Esophagus mucosa (tissue), 1 donor: ENCODE measurements at places on chromosomes 6 and 20. TPM values are rescaled to one million over a fixed set of nuclear protein-coding genes. Genes with fewer than 3 reads are reported as not detected.

Gene FNDC11
- 0.28 TPM for total RNA-seq

Gene CRIP3
- total RNA-seq = 0.28 TPM

Gene HS3ST5
- total RNA-seq = not detected

Gene CSNK2B
- 108 TPM for total RNA-seq

Gene C6orf52
- total RNA-seq = 0.84 TPM

Gene PTK6
- 92.7 TPM for total RNA-seq

Gene SDCBP2
- 107 TPM for total RNA-seq

Gene CRISP2
- not detected for total RNA-seq

Gene SNAP91
- total RNA-seq = not detected

Gene SLC22A7
- not detected for total RNA-seq

Gene SAMD10
- total RNA-seq = 5.7 TPM

Gene NDUFAF5
- 17.7 TPM for total RNA-seq

Gene PTGIS
- total RNA-seq = 2.9 TPM

Gene GABBR1
- 7.7 TPM for total RNA-seq

Gene LZTS3
- total RNA-seq = 1.3 TPM

Gene PGC
- total RNA-seq = not detected

Gene YTHDF1
- 22.5 TPM for total RNA-seq

Gene ZBTB12
- total RNA-seq = 2.0 TPM

Gene FGD2
- total RNA-seq = 9.8 TPM

Gene PPIL6
- 0.84 TPM for total RNA-seq

Gene LIN28B
- total RNA-seq = not detected
